Stimulated activated CD8-positive, alpha-beta memory T cell treated with anti-CD3 and anti-CD28 coated beads, Interleukin-7, amount 100 ng/mL, for 1 hour (primary cell): ENCODE measurements at places on chromosomes 1 and 21.
A peak's percentile ranks its signal among the peaks of the same experiment; 100 is the strongest.

DNA sequence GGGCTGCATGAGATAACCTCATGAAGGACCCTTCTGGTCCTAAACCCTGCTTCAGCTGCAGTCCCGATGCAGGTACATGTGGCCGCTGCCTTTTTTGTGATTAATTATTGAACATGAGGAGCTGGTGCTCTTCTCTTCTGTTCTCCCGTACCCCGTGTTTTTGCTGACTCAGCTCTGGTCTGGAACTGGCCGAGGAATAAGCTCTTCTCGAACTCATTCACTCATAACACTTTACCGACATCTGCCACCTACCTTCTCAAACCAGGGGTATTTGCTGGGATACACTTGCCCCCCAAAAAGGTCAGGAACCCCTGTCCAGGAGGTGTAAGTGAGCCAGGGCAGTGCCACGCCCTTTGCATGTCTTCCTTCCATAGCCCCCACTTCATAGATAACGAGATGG, 31.8 kb downstream of the KCNQ4 start:
- no peak for DNase-seq

DNA sequence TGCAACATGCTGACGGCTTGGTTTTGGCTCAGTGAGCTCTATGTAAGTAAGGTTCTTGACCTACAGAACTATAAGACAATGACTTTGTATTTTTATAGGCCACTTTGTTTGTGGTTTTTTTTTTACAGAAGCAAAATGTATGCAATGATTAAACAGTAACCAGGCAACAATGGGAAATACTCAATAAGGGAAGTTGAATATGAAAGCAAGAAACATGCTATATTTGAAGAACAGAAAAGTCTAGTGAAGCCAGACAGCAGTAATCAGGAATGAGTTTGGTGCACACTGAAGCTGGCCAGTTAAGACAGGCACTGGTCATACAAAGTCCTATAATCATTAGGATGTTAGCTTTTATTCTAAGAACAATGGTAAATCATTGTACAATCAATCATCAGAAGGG, 1926.8 kb downstream of the NCAM2 start:
- DNase-seq: no peak

DNA sequence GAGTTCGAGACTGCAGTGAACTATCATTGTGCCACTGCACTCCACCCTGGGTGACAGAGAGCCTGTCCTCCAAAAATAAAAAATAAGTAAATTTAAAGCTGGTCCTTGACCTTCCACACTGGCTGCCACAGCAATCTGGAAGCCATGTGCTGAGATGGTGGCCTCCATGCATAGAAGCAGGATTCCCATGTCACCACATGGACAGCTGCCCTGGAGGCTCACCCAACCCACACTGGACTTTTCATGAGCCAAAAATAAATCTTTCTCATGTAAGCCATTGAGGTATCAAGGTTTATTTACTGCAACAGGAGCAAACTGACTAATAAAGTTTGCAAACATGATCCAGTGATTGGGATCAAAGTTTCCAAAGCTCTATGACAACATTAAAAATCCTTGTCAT, 88.5 kb downstream of the SETD4 start:
- DNase-seq: no peak

DNA sequence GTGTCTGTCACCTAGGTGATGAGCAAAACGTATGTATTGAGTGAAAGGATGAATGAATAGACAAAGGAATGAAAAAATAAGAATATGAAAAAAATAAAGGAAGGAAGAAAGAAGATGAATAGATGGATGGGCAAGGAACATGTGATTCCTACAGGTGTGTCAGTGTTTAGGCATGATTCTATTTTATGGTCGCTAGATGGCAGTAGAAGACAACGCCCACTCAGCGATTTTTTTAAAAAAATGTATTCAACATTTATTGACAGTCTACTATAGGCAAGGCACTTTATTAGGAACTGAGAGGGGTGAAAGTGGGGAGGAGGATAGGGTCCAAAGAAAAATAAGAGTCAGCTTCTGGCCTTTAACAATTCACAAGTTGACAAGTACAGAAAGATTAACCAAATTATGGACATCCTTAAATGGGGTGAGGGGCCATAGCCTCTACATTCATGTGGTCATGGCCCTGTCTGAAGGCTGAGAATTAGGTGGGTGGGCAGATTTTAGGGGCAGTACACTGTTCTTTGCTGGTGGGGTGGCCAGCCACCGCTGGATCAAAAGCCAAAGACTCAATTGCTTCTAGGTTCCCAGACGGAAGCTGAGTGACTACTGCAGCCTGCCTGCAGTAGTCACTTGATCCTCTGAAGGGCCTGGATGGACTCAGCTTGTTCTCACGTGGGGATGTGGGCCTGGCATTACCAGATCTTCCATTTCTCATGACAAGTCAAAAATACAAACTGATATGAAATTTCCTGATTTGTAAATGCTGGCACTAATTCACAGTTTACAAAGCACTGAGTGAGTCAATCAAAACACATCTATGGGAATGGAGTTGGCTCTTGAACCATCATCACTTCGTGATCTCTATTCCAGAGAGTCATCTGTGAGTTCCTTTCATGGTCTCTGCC, 83.9 kb downstream of the FASLG start:
- DNase-seq: no peak

DNA sequence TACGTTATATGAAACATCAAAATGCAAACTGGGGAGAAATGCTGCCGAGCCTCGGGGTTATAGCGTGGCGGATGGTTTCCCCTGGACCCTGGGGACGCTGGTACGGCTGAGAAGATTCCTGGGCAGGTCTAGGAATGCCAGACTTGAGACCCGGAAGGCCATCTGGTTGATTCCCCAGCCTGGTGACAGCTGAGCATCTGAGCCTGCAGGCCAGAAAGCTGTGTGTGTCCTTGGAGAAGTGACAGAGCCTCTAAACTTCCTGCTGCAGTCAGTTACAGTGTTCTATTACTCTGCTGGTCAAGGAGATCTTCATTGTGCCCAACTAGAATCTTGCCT, 2.3 kb downstream of the VASH2 start:
- no peak for DNase-seq

GRCh38 chr1:8182034-8182761, 135.7 kb upstream of the SLC45A1 start:
- no peak for DNase-seq

DNA sequence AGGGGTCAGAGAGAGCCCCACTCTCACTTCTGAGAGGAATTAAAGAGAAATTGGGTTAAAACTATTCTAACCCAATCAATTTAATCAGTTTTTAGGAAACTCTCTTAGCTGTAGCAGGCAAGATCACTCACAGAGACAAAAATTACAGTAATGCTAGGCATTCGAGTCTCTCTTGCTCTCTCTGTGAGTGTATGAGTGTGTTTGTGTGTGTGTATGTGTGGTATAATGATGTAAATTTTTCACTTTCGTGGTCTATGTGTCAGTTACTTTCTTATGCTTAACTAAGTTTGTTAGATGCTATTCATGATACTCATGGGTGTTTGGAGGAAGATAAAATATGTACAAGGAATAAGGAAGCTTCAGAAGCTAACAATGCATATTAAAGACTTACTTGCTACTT, 131.3 kb downstream of the FASLG start:
- DNase-seq: no peak

DNA sequence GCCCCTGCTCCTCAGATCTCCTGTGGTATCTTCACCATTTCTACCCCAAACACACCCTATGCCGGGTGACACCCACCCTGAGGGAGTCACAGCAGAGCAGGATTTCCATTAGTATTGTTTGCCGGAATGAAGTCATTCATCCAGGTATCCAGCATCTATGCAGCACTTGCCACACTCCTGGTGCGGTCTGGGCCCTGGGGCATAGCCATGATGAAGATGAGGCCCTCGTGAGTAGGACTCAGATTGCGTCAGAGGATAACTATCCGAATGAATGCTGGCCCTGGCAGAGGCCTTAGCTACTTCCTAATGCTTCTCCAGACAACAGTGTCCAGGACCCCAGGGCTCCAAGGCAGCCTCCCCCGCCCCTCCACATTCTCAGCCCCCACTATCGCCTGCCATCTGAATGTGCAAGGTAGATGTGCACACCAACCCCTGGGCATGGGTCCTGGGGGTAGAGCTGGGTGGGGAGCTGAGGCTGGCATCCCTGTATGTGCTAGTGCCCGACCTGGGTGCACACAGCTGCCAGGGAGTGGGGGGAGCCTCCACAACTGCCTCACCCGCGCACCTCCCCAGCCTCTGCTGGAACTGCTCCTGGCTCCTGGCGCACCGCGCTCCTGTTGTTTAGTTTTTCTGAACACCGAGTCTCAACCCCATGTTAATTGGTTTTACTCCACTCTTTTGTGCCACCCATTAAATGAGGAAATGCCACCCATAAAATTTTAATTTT, 25.5 kb upstream of the ZC3H12A start:
- DNase-seq: no peak

GRCh38 chr1:166165661-166166328, 1.0 kb downstream of the FAM78B start:
- DNase-seq: no peak

- DNase-seq: no peak
Observed at GRCh38 chr1:78090472-78091133, 44.8 kb downstream of the GIPC2 start.

DNA sequence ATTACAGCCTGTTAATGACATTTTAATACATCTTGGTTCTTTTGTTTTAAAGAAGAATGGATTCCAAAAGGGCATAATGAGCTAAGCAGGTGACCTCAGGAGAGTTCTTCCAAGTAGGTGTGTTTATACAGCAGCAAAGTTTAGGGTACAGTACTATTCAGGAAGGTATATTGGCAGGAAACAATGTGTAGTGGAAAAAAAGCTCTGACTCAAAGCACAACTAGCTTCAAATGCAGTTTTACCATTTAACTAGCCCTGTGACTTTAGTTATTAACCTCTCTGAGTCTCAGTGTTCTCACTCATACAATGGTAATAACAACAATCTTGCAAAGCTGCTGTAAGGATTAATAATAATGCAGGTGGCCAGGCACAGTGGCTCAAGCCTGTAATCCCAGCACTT, 29.9 kb downstream of the FAF1 start:
- DNase-seq: no peak

DNA sequence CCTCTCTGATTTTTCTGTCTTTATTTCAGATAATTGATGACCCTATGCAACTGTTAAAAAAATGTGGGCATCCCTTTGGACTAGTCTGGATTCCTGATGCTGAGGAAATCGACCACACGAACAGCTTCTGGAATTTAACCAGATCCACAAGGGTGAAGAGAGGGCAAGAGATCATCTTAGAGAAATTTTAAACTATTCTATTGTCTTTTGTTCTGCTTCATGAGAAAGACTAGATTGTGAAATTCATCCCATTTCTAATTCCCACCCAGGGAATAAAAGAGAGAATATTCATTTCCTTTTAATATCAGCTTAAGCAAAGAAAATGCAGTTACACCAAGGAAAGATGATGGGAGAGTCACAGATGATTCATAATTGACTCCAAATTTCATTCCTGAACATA, 71.8 kb downstream of the DUSP10 start:
- no peak for DNase-seq

- no peak for DNase-seq
Observed at GRCh38 chr1:36411674-36412648, 14.3 kb upstream of the LSM10 start.

DNA sequence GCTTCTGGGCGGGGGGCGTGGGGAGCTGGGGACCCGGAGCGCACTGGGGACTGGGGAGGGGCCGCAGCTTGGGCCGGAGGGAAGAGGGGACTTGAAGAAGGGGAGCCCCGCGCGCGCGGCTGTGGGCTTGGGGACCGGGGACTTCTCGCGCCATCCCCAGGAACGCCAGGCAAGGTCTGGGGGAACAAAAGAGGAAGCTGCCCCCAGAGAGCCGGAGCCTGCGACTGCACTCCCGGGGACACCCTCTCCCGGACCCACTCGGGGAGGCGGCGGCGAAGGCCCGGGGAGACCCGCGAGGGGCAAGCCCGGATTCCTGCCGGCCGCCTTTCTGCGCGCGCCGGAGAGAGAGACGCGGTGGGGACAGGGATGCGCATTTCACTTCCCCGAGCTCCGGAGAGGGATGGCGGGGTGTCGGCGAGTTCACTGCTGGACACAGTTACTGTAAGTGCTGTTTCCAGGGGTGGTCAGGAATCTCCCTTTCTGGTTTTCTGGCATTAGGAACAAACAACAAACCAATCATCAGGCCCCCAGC, 732 bp downstream of the ABCG1 start:
- DNase-seq: no peak

- no peak for DNase-seq
Observed at GRCh38 chr1:174039027-174039426, 16.9 kb upstream of the RC3H1 start.

GRCh38 chr1:53617851-53618499, 121.0 kb downstream of the GLIS1 start:
- no peak for DNase-seq

DNA sequence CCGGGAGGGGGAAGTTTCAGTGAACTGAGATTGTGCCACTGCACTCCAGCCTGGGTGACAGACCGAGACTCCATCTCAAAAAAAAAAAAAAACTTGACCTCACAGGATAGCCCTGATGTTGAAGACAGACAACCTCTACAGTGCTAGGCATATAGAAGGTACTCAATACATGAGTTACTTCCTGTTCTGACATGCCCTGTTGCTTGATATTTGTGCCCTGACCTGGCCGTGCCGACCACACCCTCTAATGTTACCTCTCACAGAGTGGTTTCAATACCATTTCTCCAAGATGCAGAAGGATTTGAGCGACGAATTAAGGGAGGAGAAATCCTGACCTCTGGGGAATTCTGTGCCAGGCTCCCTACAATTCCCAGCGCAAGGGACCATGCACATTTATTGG, 5.2 kb downstream of the PTAFR start:
- no peak for DNase-seq

- DNase-seq: no peak
Observed at GRCh38 chr21:19340303-19340702, 936.7 kb upstream of the TMPRSS15 start.

DNA sequence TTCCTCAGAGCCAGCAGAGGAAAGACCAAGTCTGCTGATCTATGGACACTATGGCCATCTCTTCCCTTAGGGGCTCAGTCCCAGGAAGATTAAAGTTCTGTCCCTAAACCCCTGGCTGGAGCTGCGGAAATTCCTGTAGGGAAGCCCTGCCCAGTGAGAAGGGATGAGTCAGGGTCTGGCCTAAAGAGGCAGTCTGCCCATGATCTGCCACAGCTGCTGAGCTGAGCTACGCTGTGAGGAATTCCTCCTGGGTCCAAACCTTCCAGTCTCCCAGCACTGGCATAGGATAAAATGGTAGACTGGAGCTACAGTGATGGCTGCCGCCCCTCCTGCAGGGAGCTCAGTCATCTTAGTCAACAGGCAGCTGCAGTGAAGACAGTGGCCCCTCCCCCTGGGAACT, 213.7 kb downstream of the BRINP2 start:
- no peak for DNase-seq

- DNase-seq: no peak
Observed at GRCh38 chr1:21936366-21937031, 611 bp downstream of the HSPG2 start.

DNA sequence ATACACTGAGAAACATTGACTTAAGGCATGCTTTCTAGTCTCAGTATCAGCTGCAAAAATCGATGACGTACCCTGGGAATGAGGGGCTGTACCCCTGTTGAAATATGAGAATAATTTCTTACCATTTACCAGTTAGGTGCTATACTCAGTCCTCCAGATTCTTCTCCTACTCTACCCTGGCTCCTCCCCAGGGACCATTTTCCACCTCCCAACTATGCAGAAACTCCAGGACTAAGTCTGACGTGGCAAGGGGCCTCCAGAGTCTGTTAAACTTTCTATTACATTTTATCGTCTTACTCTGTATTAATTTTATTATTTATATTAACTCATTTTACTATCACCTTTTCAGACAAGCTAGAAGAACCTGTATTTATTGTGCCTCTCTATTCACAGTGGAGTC, 124.3 kb downstream of the CYYR1 start:
- DNase-seq: no peak

GRCh38 chr1:177142010-177142409, 22.5 kb downstream of the ASTN1 start:
- DNase-seq: no peak

- peak; percentile 62 for DNase-seq
Observed at GRCh38 chr1:205849619-205850355, at the start of gene PM20D1. Gene PM20D1, minus strand, starts transcription at chr1:205850132. Its CDS starts 60 bp downstream, at chr1:205850072.
